ENCODE measurements at places on chromosomes 4 and X.

GRCh38 chrX:120014354-120015130 is 62.9 kb downstream of the RHOXF2B start:
- DNase-seq, result no peak

DNA sequence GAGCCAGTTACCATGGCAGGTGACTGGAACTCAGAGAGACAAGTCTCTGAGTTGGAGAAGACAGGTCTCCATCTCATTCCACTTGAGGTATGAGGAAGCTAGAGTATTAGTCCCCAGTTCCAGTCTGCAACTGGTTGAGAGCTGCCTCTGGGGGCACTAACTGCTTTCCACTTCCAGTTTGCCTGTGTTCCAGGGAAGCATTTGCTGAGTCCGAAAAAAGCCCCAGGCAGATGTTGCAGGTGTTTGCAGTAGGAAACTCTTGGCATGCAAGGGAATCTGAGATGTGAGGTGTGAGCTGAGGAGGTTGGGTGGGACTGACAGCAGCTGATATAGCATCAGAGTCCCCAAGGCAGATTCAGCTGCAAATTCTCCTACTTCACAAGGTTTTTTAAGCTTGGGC is 272.2 kb upstream of the CASK start:
- no peak for DNase-seq

DNA sequence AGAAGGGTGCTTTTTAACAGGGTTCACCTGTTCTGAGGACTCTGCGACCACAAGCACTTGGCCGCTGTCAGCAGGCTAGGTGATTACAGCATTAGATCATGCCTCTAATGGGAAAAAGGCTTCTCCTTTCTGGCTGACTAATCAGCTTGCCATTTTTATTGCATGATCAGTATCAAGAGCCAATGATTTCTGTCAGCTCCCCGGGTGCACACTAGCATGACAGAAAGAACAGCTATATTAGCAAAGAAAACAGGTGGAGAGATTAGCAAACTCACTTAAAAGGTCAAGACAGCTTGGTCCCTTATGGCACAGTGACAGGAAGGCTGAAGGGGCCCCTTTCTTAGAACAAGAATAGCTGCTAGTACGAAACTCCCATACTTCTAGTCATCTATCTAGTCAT is 170.0 kb downstream of the SMIM20 start:
- DNase-seq, result no peak

DNA sequence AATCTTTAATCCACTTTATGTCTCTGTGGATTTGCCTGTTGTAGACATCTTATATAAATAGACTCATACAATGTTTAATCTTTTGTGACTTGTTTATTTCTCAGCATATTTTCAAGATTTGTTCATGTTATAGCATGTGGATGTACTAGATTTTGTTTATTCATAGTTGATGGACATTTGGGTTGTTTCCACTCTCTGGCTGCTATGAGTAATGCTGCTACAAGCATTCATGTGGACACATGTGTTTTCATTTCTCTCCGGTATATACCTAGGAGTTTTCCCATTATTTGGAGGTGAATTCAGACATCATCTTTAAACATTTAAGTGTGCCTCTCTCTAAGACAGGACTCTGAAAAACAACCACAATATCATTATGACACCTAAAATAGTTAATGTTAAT is 2.3 kb downstream of the IKBKG start:
- no peak for DNase-seq

GRCh38 chr4:78652282-78652876 is 100.8 kb downstream of the ANXA3 start:
- DNase-seq, result no peak

DNA sequence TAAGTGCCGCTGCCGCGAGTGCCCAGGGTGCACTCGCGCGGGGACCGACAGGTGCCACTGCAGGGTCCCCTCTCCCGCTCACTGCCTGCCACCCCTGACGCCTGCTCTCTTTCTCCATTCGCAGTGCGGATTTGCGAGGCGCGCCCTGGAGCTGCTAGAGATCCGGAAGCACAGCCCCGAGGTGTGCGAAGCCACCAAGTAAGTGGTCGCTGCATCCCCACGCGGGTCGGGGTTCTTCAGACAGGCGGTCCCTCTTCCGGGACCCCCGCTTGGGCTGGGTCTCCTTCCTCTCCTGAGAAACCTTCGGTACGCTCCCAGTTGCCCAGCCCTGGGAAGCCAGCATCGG is 547 bp downstream of the GUCY1A1 start:
- DNase-seq, result peak; percentile 7

Data from activated CD4-positive, alpha-beta T cell treated with anti-CD3 and anti-CD28 coated beads for 1 hour (primary cell).